Pulmonary artery endothelial cell (primary cell): ENCODE measurements at places on chromosomes 16 and 17. TPM values are rescaled to one million over a fixed set of nuclear protein-coding genes. Genes with fewer than 3 reads are reported as not detected.

The MAP2K6 gene
- 2.0 and 5.2 TPM in 2 replicates for total RNA-seq

The ENDOV gene
- 14.7 and 20.6 TPM in 2 replicates for total RNA-seq

The ABI3 gene
- 21.7 and 26.5 TPM in 2 replicates for total RNA-seq

GRCh38 chr16:79800016-79800608 lies 199.6 kb upstream of the MAF start:
- no peak for DNase-seq

- no peak for DNase-seq
Measured at GRCh38 chr17:81888988-81889595, 2.3 kb downstream of the ALYREF start.

DNA sequence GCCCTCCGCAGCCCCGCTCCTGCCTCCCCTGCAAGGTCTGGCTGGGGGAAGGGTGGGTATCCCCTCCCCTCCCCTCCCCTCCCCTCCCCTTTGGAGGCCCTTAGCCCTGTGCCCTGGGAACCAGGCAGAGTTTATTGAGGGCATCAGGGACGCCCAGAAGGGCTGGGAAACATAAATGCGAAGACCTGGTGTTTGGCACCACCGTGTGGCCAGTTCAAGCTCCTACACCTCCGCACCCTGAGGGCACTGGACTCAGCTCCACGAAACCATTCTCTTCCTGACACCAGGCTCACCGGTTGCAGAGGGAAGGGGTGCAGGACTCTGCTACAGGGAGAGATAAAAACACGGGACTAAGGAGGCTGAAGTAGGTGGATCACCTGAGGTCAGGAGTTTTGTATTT lies 1.0 kb upstream of the AIPL1 start:
- DNase-seq: no peak

DNA sequence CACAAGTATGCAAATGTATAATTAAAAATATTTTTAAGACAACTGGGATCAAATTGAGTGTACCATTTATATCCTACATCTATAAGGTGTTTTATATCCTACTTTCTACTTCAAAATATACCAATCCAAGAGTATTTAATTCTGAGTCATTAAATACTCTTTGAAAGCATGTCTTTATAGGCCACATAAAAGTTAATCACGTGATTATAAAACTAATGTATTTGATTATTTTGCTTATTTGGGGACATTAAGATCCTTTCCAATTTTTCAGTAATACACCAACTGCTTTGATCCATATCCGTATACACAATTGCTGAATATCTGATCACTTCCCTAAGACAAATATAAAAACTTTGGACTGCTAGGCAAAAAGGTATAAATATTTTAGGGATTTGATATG lies 26.6 kb upstream of the MAF start:
- no peak for DNase-seq

- DNase-seq: no peak
Measured at GRCh38 chr16:75909746-75910145, 183.5 kb upstream of the CPHXL start.

- no peak for DNase-seq
Measured at GRCh38 chr16:29760567-29761279, 14.9 kb upstream of the C16orf54 start.

DNA sequence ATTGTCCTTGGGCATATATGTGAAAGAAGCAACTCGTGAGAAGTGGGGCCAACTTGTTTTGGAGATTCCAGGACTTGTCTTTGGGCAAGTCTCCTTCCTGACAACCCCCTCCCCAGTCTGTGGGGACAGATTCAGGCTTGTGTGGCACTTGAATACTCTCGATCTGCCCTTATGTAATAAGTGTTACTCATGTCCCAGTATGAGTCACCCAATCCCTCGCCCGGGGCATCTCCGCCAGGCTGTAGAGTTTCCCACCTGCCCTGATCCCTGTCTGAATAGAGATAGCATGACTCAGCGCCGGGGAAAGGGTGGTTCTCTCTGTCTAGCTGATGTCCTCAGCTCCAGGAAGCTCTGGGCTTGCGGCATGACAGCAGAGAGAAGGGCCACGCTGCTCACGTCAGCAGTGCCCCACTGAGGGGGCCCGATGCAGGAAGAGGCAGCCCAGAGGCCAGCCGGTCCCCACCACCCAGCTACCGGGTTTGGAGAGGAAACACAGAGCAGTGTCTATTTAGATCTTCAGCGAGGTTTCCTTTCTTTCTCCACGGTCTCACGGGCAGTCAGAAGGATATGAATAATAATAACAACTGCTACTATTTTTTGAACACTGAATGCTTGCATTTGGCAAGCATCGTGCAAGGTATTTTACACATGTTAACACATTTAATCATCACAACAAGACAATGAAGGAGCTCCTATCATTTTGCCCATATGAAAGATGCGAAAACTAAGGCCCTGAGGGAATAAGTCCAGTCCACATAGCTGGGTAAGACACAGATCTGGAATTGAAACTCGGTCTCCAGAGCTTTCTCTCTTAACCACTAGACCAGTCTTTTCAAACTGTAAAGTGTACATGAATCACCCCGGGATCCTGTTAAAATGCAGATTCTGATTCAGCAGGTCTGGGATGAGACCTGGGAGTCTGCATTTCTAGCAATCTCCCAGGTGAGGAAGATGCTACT lies 426.7 kb upstream of the MAF start:
- peak; percentile 3 for DNase-seq

- peak; percentile 47 for DNase-seq
Measured at GRCh38 chr16:17396762-17397498, 73.8 kb downstream of the XYLT1 start.

- DNase-seq: no peak
Measured at GRCh38 chr16:56211435-56211981, 20.2 kb downstream of the GNAO1 start.

DNA sequence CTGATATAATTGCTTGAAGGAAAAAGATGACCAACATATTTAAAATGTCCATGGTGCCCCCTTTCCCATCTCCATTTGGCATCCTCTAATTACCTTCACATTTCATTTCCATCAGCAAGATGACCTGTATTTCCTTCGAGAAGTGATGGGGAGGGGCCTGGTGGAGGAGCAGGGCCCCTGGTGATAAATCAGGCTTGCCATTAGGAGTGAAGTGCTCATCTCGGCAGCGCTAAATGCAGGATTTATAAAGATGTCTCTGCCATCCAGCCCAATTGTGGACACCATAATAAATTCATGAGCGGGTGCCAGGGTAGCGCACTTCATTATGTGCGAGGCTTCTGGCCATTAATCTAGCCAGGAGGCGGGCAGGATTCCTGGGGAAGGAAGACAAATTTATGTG lies 101.5 kb upstream of the IRX6 start:
- DNase-seq: no peak

DNA sequence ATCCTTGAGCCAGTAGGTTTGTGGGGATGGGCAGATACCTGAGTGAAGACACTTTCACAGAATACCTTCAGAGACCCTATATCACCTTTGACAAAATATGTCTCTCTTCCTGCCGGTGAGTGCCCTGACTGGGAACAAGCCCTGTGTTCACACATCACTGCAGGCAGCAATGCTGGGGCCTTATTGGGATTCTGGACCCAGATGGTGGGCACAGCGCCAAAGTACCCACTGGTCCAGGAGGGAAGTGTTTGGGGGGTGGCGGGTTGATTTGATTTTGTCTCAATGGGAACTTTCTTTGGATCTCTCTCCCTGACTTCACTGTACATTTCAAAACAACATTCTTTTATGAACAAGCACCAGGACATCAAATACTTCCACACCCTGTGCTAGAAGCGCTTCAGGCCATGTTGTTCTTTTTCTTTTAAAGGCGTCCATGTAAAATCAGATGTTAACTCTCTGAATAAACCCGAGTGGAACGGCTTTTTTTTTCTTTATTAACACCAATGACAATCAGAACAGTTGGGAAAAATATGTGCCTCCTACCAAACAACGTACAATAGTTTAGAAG lies 62.4 kb upstream of the AKTIP start:
- no peak for DNase-seq

DNA sequence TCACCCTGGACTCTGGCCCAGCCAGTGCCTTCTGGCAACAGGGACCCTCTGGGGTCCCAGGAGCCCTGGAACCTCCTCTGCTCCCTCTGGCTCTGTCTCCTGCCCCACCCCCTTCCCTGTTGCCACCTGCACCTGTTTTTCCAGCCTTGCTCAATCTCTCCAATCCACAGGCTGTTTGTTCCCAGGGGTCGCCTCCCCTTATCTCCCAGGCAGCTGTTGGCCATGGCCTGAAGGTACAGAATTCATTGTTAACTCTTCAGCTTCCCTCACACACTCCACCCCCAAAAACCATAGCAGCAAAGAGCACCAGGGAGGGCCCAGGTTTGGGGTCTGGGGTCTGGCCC lies 39.3 kb upstream of the TOB1 start:
- no peak for DNase-seq

DNA sequence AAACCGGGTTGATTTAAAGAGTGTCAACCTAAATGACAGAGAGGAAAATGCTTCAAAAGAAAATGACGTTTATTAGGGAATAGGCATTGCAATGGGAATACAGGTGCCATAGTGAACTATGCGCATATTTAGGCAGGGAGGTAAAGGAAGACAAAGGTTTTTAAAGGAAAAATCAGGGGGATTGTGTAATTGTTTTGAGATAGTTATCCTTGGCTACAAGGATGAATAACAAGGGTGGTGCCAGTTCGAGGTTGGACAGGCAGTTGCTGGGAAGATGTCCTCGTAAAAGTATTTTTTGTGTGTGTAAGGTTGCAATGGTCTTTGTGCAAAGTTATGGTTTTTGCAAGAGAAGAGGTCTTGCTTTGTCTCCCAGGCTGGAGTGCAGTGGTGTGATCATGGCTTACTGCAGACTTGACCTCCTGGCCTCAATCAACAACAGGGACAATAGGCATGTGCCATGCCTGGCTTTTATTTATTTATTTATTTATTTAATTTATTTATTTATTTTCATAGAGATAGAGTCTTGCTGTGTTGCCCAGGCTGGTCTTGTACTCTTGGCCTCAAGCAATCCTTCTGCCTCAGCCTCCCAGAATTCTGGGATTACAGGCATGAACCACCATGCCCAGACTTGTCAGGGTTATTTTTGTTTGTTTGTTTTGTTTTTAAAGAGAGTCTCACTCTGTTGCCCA lies 63.1 kb downstream of the CACNG3 start:
- DNase-seq: no peak
